ENCODE measurements at places on chromosomes 11 and 22. TPM values are rescaled to one million over a fixed set of nuclear protein-coding genes. Genes with fewer than 3 reads are reported as not detected.

The PRR5 gene
- total RNA-seq: 7.4 TPM

The CASP5 gene
- not detected for total RNA-seq

The OR5M8 gene
- total RNA-seq: not detected

The ZNRF3 gene
- total RNA-seq: 4.4 TPM

The CATSPERZ gene
- total RNA-seq: not detected

The OR2AG2 gene
- total RNA-seq: 0.46 TPM

The KRTAP5-11 gene
- total RNA-seq: not detected

The MYO7A gene
- 3.6 TPM for total RNA-seq

The FGF4 gene
- not detected for total RNA-seq

The RIMBP3C gene
- not detected for total RNA-seq

The MYO18B gene
- total RNA-seq: not detected

The MMP27 gene
- total RNA-seq: not detected

The NDUFA6 gene
- total RNA-seq: 84.9 TPM

The THRSP gene
- not detected for total RNA-seq

The RAB3IL1 gene
- total RNA-seq: 3.6 TPM

The SAMM50 gene
- 55.9 TPM for total RNA-seq

The OR2AG1 gene
- not detected for total RNA-seq

The ACR gene
- 4.9 TPM for total RNA-seq

The BCO2 gene
- total RNA-seq: 1.9 TPM

The NPAS4 gene
- total RNA-seq: not detected

The GLYAT gene
- not detected for total RNA-seq

The TRIM22 gene
- 73.4 TPM for total RNA-seq

The CSF2RB gene
- 20.6 TPM for total RNA-seq

The SIAE gene
- total RNA-seq: 15.1 TPM

The C1QTNF5 gene
- total RNA-seq: 126 TPM

Data from endothelial cell of umbilical vein (primary cell).